Fibroblast of skin of right biceps (primary cell): ENCODE measurements at places on chromosomes 3 and 15.

GRCh38 chr3:11690863-11691766 is 47.4 kb upstream of the VGLL4 start:
- peak; percentile 69 for DNase-seq

DNA sequence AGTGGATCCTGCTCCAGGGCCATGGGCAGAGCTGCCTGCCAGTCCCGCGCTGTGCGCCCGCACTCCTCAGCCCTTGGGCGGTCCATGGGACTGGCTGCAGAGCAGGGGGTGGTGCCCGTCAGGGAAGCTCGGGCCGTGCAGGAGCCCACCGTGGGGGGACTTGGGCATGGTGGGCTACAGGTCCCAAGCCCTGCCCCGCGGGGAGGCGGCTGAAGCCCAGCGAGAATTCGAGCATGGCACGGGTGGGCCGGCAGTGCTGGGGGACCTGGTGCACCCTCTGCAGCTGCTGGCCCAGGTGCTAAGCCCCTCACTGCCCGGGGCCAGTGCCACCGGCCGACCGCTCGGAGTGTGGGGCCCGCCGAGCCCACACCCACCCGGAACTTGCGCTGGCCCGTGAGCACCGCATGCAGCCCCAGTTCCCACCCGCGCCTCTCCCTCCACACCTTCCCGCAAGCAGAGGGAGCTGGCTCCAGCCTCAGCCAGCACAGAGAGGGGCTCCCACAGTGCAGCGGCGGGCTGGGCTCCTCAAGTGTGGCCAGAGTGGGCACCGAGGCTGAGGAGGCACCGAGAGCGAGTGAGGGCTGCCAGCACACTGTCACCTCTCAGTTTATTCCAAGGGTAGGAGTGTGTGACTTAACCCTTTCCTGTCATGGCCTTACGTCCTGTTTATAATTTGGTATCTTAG is 129.3 kb downstream of the TMEM108 start:
- DNase-seq: no peak

GRCh38 chr3:123941121-123941520 is 19.9 kb downstream of the CCDC14 start:
- DNase-seq: peak; percentile 15

DNA sequence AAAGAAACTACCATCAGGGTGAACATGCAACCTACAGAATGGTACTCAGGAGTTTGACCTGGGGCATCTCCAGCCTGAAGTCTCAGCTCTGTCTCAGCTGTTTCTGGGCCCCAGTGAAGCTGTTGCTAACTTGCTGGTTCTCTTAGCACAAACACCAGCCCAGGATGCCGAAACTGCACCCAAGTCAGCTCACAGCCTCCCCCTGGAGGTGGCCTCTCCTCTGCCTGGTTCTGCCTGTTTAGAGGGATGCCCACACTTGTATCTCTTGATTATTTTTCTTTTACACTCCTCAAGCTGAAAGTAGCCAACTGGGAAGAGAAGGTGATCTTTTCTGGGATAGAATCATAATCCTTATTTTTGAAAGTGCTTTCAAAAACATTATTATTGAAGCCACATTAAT is 289.0 kb upstream of the RASGRP1 start:
- DNase-seq: peak; percentile 53

- no peak for DNase-seq
Observed at GRCh38 chr3:9104121-9104520, 140.8 kb upstream of the RAD18 start.

- peak; percentile 71 for DNase-seq
Observed at GRCh38 chr3:127953091-127954035, 38.3 kb downstream of the KBTBD12 start.

DNA sequence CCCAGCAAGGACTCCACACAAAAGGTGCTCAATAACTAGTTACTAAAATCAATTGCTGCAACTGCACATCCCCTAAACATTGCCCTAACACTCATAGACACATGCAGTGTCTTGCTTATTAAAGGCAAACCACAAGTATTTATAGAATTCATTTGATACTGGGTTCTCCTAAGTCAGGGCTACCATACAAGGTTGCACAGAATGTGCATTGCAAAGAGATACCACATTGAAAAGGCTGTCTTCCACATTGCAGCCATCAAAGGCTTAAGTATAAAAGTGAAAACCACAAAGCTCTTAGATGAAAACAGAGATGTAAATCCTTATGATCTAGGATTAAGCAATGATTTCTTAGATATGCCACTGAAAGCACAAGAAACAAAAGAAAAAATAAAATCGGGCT is 33.6 kb upstream of the TOPAZ1 start:
- peak; percentile 35 for DNase-seq

- DNase-seq: no peak
Observed at GRCh38 chr3:76514836-76515235, 525.1 kb upstream of the ROBO2 start.

- DNase-seq: peak; percentile 49
Observed at GRCh38 chr3:112546216-112546759, 15.5 kb downstream of the ATG3 start.

DNA sequence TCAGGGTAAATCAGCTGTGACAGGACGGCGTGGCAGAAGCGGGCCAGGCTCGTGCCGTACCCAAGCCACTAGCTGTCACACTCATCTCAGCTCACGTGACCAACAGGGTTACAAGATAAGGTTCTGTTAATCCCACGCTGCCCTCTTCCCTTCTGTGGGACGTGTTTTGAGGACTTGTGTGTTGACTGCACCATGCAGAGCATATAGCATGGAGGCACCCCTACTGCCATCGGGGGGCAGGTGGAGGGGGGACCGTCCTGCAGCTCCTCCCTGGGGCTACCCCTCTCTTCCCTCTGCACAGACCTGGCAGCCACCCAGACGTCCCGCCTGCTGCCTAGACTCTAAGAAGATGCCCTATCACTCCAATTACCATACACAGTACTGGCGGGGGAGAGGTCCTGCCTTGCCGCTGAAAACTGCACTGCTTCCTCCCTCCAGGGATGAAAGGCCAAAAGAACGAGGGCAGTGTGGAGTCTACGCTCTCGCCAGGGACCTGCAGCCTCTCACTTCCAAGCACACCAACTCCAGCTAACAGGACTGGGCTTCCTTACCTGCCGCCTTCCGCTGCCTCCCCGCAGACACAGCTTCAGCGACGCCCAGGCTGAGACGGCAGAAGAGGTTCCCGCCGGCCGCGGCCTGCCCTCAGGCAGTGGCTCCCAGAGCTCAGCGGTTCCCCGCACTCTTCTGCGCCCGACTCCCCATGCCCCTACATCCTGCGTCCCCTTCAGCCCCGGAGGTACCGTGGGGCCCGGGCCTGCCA is at the start of gene TNK2:
Gene TNK2 (minus strand): TSS at position 618 of the 760 bp plus-strand sequence. CDS start 19,963 bp downstream, outside the sequence.
- DNase-seq: no peak

GRCh38 chr15:85168642-85169173 is 187.1 kb downstream of the PDE8A start:
- DNase-seq: no peak

DNA sequence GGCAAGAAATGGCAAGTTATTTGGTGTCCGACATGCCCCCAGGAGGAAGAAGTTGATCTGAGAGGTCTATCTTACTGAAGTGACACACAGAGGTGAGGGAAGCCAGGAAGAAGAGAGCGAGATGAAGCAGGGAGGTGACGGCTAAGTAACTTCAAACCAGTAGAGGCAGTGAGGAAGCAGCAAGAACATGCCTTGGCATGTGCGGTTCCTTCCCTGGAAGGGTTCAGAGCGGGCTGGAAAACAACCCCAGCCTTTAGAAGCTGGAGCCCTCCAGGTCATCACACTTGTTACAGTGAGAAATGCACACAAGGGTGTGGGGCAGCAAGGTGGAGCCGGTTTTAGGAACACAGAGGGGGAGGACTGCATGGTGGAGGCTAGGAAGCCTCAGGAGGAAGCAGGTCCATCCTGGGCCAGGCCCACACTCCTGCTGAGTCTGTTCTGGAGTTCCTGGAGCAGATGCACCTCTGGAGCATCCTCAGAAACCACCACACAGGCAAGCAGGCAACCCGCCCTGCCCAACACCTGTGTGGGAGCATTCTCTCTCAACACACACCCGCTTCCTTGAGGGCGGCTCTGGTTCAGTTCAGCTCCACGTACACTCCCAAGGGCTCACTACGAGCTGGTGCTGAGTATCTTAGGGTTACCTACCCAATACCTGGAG is 47.1 kb downstream of the POC1A start:
- no peak for DNase-seq
